ENCODE measurements at places on chromosomes 2 and 18.

DNA sequence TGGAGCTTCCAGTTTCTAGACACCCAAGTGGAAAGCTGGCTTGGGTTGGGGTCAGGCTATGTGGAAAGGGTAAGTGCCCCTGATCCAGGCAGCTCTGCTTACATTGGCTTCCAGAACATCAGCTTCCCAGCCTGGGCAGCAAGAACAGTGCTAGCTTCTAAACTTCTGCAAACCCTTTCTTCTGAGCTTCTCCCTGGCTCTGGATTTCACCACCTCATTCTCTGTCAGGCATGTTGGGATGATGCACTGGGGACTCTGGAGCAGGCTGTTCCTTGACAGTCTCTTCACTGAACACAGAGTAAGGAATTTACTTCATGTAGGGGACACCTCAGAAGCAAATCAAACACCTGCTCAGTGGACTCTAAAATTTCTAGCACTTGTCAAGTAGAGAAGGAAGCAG, 72.8 kb downstream of the LYPD1 start:
- no peak for DNase-seq

GRCh38 chr18:12625241-12625640, 32.7 kb downstream of the SPIRE1 start:
- DNase-seq = no peak

DNA sequence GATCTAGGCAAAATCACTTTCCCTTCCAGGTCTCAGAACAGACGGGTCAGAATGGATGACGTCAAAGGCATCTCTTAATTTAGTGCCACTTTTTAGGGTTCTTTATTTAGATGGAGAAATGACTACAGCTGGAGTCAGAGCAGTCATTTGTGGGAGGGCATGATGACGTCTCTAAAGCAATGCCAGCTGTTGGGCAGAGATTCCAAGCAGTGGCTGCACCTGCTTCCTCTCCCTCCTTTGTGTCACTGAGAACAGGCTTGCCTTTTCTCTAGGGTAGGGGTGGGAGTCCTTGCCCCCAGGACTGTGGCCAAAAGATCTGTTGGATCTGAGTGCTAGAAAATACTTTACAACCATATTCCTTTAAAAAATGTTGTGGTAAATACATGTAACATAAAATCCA, 28.7 kb upstream of the SKOR2 start:
- no peak for DNase-seq

DNA sequence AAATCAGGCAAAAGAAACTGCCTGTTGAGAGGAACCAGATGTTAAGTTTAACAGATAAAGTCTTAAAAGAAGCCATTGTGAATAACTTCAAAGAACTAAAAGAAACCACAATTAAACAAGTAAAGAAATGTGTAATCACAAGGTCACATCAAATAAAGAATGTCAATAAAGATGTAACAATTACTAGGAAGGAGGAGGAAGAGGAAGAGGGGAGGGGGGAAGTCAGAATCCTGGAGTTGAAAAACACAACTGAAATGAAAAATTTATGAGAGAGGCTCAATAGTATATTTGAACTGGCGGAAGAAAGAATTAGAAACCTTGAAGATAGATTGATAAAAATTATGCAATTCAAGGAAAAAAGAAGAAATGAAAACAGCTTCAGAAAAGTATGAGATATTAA, 88.4 kb upstream of the CRIM1 start:
- no peak for DNase-seq

DNA sequence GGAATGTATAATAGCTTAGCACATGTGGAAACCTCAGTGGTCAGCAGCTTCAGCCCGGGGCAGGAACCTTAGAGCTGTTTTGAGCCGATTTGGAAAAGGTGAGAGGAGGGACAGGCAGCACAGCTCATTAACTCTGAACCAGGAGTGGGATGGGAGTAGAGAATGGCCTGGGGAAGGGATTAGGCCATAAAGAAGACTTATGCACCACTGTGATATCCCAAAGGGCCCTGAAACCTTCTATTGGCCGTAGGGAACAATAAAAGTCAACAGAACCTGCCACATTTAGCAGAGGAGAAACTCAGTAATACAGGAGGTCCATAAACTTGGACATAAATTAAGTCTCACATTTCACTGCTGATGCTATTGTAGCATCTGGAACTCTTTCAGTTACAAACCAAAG, 124.2 kb upstream of the REV1 start:
- no peak for DNase-seq

DNA sequence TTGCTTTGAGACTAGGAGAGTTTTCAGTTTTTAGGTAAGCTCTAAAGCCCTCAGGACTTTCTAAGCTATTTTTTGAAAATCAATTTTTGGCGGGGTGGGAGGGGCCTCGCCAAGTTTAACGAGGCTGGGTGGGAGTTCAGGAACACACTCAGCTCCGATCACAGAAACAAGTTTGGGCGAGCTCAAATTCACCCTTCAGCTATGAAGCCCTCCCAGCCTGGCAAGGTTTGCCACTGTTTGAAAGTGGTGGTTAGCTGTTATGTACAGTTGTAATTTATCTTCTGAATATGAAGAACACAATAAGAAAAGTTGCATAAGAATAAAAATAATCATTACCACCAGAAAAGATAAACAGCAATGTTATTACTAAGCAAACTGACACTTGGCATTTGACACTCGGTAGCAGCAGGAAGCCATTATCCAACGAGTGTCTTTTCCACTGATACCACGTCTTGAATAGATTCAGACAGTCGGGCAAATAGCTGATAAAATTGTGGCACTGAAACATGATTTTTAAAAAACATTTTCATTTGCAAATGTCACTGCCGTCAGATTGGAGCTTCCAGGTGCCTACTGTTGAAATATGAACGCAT, 59.8 kb downstream of the KCTD1 start:
- DNase-seq = peak; percentile 68

GRCh38 chr2:226661789-226662545, 137.7 kb downstream of the IRS1 start:
- DNase-seq = no peak

Data from NCI-H1105 treated with DMSO at 0.1 percent for 48 hours (cell line).